ENCODE measurements at places on chromosomes 1 and 21.

- no peak for DNase-seq
These were observed 140.2 kb upstream of the FGGY start for GRCh38 chr1:59156526-59157199.

DNA sequence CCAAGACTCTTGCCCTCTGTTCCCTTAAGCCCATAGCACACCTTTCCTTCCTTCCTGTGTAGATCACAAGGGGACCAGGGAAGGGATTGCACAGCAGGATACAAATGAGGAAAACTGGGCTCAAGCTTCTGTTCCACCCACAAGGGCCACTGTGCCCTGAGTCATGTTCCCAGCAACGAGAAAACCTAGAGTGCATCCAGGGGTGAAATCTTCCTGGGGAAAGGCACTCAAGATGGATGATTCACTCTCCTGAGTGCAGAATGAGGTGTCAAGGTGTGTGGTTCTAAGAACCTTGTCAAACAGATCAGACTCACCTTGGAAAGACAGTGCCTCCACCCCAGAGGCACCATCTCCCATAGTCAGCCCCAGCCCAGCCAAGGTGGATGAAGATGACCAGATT lies 40.7 kb upstream of the EYA3 start:
- no peak for DNase-seq

GRCh38 chr1:96059736-96060135 lies 661.8 kb upstream of the PTBP2 start:
- no peak for DNase-seq

- no peak for DNase-seq
These were observed 203.9 kb downstream of the TOMM20 start for GRCh38 chr1:234924450-234925355.

GRCh38 chr1:26357121-26357602 lies 3.2 kb upstream of the CRYBG2 start:
- no peak for DNase-seq

DNA sequence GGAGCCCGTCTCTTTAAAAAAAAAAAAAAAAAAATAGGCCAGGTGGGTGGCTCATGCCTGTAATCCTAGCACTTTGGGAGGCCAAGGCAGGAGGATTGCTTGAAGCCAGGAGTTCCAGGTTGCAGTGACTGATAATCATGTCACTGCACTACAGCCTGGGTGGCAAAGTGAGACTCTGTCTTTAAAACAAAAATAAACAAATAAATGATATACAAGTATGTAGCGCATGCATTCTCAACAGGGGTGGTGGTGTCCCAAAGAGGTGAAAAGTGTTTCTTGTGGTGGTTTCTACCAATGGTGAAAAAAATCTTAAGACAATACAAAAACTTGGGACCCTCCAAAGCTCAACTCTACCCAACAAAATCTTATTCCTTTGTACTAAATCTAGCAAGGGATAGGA lies 17.9 kb downstream of the CNN3 start:
- no peak for DNase-seq

DNA sequence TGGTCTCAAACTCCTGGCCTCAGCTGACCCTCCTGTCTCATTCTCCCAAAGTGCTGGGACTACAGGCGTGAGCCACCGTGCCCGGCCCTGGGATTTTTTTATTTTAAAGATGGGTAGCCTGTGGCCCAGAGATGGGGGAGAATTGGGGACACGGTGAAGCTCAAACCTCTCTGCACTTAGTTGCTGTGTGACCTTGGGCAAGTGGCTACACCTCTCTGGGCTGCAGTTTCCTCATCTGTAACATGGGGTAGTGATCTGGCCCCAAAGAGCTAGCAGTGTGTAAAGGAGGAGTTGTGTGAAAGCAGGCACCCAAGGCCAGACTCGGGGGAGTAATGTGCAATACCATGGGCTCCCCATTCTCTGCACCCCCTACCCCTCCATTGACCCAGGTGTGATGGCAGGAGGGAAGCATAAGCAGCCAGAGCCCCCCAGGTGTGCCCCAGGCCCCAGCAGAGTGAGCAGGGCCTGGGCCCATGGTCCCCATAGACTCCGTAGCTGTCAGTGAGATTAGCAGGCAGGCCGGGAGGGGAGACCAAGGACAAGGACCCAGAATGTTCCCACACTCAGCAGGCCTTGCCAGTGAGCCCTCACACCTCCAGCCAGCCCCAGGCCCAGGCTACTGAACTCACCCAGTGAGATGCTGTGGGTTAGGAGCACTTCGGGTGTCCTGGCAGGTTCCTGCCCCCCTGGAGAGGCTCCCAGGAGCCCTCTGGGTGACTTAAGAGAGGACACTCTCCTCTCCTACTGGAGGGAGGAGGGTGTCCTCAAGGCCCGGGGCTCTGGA lies 17.9 kb downstream of the TNFRSF8 start:
- no peak for DNase-seq

GRCh38 chr1:228691926-228692325 lies 43.4 kb upstream of the RHOU start:
- peak; percentile 47 for DNase-seq

DNA sequence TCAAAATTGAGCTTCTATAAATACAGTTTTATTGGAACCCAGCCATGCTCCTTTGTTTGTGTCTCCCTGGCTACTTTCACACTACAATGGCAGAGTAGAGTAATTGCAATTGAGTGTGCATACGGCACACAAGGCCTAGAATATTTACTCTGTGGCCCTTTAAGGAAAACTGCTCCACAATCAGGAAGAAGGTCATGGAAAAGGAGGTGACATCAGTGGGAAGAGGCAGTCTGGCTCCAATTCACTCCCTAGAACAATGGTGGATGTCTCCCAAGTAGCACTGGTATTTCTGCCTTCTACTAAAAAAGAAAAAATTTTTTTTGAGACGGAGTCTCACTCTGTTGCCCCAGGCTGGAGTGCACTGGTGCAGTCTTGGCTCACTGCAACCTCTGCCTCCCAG lies 51.3 kb downstream of the KRTAP19-8 start:
- no peak for DNase-seq

DNA sequence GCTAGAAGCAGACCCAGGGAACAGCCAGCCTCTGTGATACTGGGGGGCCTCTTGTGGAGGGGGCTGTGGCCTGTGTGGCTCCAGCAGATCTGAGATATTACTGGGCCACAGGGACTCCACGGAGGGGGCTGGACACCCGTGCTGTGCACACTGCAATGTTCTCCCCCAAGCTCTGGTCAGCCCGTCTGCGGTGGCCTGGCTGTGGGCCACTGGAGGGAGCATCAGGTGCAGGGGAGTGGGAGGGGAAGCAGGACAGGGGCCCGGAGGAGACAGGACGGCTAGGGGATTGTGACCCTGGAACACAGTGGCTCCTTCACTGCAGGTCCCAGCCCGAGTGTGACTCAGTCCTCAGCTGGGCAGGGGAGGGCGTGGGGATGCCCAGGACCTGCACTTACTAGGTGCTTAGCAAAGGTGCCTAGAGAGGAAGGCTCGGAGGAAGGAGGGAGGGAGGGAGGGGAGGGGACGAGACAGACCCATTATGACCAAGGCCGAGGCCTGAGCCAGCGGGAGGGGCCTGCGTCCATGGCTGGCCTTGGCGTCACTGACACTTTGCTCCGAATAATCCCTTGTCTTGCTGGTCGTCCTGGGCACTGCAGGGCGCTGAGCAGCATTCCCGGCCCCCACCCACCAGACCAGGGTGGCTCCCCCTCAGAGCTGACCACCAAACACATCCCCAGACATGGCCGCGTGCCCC lies 44.2 kb downstream of the PRDM16 start:
- no peak for DNase-seq

DNA sequence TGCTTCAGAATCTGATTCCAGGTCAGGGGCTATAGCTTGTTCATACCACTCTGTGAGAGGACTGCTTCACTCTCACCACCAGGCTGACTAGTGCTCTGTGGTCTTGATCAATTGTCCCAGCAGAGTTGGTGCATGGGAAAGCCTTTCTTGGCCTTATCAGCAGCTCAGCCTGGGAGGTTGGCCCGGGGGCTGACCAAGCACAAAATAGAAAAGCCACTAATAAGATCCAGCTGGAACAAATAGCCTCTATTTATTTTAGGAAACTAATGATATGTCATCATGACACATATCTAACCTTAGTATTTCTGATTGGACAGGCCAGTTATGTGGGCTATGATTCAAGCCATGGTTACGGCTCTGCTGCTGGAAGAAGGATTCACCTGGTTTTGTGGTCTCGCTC lies 134.2 kb downstream of the GDAP2 start:
- no peak for DNase-seq

DNA sequence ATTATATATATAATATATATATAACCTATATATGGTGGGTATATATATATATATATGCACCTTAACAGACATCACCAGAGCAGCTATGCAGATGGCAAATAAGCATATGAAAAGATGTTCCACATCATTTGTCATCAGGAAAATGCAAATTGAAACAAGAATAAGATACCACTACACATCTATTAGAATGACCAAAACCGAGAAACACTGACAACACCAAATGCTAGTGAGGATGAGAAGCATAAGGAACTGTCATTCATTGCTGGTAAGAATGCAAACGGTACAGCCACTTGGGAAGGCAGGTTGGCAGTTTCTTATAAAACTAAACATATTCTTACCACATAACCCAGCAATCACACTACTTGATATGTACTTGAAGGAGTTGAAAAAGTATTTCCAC lies 219.8 kb upstream of the PRMT6 start:
- DNase-seq: no peak

Data from activated CD4-positive, alpha-beta T cell treated with anti-CD3 and anti-CD28 coated beads, Interleukin-2, Interleukin-4, amounts not matched to agents 100 ng/mL and 50 ng/mL, durations not matched to agents 16 hours and 8 hours (primary cell).